NCI-H1092 (cell line): ENCODE measurements at places on chromosomes 11 and 22.

DNA sequence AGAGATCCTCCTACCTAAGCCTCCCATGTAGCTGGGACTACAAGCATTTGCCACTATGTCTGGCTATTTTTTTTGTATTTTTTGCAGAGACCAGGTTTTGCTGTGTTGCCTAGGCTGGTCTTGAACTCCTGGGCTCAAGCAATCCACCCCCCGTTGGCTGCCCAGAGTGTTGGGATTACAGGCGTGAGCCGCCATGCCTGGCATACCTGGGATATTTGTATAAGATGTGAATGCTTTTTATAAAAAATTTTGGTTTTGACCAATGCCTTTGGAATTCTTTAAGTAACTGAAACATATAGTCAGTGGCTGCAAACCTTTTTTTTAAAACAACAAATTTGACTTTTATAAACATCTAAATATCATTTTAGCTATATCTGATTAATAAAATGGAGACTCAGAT, 42.4 kb downstream of the ADAMTS8 start:
- no peak for DNase-seq

DNA sequence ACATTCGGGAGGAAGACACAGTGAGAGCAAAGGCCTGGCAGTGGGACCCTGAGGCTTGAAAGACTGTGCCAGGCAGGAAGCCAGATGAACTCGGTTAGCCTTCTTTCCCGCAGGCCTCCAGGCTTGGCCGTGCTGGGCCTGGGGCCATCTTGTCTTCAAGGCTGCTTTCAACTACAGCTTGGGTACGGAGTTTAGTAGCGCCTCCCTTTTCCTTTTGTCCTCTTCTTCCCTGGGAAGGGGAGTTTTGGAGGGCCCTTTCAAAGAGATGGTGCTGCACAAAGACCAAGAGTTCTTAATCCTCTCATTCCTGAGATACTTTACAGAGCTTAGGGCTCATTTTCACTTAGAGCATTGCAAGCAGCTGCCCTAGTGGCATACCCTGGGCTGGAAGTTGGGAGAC, 87.5 kb downstream of the TP53I11 start:
- DNase-seq, result no peak

GRCh38 chr11:73343076-73343873, 32.9 kb upstream of the RELT start:
- peak; percentile 17 for DNase-seq

DNA sequence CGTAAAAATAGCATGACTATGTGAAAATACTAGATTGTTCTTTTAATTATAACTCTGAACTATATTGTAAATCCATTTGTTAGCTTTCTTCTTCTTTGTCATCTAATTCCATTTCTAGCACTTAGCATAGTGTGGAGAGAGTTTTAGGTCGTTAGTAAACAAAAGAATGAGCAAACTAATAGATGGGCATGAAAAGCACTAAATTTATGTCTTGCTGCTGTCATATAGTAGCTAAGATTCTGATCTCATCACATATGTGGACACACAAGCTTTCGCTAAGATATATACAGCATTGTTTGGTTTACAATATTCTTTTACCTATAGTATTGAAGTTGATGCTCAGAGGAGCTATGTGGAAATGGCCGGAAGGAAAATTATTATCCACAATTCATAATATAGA, 370.5 kb downstream of the CNTN5 start:
- DNase-seq, result no peak

DNA sequence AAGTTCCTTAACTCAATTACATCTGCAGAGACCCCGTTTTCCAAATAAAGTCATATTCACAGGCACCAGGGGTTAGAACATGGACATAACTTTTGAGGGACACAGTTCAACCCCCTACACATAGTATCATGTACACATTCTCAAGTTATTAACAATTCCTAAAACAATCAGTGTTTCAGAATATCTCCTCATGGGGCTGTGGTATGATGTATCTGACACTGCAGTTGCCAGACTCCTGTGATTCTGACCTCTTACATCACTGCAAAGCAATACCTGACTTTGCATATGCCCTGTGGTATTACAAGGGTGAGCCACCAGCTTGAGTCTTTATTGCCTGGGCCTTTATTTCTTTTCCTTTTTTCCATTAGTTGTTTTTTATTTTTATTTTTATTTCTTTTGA, 141.7 kb downstream of the COMMD9 start:
- no peak for DNase-seq

DNA sequence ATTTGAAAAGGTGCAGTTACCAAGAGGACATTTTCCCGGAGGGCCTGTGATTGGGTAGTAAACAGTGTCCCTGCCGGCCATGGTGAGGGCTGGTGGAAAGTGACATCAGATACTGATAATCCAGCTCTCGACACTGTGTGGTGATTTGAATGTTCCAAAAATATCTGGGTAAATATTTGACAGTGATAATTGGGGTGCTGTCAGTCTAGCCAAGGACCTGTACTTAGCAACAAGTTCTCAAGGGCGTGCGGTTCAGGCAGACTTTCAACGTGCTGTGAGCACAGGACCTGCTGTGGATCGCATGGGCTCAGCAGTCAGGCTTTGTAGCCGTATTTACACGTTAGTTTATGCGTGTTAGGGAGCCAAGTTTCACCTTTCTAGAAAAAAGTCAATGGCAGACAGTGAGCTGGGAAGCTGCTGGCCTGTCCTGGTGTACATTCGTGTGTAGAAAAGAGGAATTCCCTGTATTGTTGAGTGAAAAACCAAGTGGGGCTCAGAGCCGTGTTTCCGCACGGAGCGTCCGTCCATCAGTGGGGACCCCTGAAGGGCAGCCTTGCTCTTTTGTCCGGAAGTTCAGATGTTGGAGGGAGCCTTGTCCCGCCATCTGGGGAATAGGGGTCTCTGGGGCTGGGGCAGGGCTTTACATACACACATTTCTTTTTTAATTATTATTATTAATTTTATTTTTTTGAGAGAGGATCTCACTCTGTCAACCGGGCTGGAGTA, 11.3 kb downstream of the TRMU start:
- no peak for DNase-seq

GRCh38 chr22:26314656-26315055, 114.4 kb upstream of the ASPHD2 start:
- no peak for DNase-seq

DNA sequence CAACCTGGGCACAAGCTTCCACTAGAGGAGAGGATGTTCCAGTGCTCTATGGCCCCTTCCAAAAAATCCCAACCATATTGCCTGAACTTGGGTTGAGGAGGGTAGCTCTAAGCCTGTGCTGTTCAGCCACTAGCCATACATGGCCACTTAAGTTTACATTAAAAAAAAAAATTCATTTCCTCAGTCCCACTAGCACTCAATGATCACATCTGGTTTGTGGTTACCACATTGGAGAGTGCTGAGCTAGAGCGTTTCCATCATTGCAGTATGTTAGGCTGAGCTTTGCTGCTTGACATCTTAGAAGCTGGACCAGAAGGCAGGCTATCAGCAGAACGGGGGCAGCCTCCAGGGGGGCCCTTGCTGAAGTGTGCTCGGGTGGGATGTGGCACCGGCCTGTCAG, 43.5 kb upstream of the CYP2D6 start:
- no peak for DNase-seq

DNA sequence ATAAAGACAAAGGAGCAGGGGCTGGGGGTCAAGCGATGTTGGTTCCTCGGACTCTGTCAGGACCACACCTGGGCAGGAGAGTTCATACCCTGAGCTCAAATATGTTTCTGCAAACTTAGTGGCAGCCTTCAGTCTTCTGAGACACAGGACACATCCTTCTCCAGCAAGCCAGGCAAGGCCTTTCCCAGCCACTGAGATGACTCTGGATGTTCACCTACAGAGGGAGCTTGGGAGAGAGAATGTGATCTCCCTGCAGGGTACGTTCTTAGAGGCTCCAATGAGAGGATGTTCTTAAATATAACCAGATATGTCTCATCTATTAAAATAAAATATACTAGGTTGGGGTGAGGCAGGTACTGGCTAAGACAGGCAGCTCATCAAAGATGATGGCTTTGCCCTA, 461.5 kb downstream of the OPCML start:
- no peak for DNase-seq

- no peak for DNase-seq
These were observed 27.0 kb upstream of the MUC5B start for GRCh38 chr11:1195682-1196515.

- DNase-seq, result no peak
These were observed 122.7 kb upstream of the GUCY1A2 start for GRCh38 chr11:107140983-107141382.
